CD4-positive, alpha-beta T cell (primary cell): ENCODE measurements at places on chromosomes 2 and 18.

- no peak for DNase-seq
Measured at GRCh38 chr2:10166676-10167292, 44.2 kb downstream of the RRM2 start.

GRCh38 chr2:16438613-16439321 lies 226.9 kb downstream of the CYRIA start:
- DNase-seq = no peak

GRCh38 chr18:36419188-36419899 lies 121.8 kb downstream of the FHOD3 start:
- DNase-seq = no peak

DNA sequence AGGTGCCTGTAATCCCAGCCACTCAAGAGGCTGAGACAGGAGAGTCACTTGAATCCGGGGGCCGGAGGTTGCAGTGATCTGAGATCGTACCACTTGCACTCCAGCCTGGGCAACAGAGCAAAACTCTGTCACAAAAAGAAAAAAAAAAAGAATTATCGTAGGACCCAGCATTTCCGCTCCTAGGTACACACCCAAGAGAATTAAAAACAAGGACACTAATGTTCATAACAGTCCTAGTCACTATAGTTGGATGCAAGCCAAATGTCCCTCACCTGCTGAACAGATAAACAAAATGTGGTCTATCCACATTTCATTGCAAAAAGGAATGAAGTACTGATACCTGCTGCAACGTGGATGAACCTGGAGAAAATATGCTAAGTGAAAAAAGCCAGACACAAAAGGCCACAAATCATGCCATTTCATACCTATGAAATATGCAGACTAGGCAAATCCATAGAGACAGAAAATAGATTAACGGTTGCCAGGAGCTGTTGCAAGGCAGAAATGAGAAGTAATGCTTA lies 21.2 kb downstream of the ADRA2B start:
- DNase-seq = no peak

GRCh38 chr18:36078751-36079529 lies 11.6 kb upstream of the RPRD1A start:
- DNase-seq = no peak

DNA sequence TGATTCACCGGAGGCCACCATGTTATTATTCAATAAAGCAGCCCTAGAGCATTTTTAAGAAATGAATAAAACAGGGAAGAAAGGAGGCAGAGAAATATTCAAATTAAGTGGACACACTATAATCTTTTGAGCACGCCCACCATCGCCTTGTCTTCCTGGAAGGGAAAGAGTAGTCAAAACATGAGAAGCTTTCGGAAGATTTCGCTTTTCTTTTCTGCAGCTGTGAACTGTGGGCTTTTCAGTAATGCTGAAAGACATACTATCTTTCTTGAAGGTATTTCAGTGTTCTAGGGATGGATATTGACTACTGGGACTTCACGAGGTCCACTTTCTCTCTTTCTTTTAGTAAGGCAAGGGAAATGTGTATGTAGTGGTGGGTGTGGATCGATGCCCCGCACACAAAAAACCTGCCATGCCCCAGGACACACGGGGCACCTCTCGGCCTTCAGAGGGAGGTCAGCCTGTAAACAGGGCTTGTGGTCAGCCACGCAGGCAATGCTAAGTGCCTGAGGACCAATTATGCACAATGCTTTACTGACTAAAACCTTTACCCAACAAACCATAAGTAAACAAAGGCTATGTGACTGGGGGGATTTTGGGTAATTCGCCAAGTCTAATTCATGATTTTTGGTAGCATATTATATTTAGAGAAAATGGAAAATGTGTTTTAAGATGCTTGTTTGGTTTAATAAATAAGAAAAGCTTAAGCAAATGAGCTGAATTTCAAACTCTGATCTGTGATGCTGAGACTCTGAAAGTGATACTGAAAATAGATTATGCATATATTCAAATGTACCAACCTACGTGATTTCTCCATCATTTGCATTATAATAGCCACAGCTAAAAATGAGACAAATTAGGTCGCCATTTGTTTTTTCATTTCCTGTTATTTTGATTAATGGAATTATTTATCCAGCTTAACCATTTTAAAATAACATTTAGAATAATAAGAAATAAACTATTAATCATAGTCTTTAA lies 130.5 kb downstream of the ZNF516 start:
- DNase-seq = no peak
